ENCODE measurements at places on chromosomes 11 and 22.

- DNase-seq = no peak
Measured at GRCh38 chr11:64764040-64764611, 4.4 kb upstream of the PYGM start.

DNA sequence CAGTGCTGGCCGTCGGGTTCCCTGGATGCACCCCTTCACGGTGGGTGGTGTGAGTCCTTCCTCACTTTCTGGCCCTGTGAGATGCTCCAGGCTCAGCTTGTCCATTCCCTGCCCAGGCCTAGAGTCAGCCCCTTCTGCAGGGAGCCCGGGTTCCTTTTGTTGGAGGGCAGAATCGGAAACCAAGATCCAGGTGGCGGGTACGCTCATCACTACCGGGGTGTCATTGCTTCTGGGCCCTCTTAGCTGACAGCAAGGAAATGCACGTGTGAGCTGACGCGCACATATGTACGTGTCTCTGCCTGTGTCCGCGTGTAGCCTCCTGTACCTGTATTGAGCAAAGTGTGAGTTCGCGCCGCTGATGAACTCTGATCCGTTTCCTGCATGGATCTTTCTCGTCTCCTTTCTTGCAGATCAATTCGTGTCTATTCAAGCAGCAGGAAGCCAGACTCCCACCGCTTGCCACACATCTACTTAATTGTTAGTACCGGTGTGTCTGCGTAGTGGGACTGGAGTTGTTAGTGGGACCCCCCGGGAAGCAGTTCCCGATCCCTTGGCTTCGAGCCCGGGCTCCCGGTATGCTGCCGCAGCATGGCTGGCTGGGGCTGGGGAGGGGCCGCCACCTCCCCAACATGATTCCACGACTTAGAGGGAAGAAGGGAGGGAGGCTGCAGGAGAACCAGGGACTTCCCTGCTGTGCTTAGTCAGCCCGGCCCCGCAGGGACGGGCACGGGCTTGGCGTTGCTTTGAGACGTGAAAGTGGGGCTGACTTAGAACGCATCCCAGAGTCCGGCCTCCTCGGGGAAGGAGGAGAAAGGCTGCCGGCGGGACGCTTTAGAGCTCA, 35.9 kb upstream of the GRAMD4 start:
- no peak for DNase-seq

DNA sequence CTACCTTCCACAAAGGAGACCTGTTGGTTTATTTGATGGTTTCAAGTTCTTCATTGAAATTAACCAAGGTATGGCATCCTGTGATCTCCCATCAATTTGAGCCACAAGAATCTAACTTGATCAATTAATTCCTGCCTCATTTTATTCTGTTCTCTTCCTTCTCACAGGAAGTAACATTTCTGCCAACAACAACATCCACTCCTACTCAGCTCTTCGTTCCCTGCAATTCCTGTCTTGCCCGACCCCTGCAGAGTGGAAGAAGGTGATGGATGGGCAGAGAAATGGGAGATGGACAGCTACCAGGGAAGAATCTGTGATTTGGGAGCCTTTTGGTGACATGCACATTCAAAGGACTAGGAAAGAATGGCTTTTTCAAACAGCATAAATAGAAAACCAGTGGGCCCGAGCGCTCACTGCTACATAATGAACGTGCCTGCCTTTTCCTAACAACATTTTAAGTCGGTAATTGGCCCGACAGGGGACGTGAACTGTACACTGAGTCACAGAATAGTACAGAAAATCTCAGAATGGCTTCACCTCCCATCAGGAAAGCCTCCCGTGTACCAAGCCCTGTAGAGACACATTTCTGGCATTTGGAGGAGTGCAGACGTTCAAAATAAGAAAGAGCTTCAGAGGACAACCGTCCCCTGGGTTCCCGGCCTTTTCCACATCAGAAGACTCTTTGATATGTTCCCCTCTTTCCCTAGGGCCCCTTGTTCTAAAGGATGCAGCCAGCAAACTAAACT, 112.6 kb upstream of the SEZ6L start:
- DNase-seq = no peak

- no peak for DNase-seq
Measured at GRCh38 chr22:37661160-37661924, 2.8 kb downstream of the PDXP start.

DNA sequence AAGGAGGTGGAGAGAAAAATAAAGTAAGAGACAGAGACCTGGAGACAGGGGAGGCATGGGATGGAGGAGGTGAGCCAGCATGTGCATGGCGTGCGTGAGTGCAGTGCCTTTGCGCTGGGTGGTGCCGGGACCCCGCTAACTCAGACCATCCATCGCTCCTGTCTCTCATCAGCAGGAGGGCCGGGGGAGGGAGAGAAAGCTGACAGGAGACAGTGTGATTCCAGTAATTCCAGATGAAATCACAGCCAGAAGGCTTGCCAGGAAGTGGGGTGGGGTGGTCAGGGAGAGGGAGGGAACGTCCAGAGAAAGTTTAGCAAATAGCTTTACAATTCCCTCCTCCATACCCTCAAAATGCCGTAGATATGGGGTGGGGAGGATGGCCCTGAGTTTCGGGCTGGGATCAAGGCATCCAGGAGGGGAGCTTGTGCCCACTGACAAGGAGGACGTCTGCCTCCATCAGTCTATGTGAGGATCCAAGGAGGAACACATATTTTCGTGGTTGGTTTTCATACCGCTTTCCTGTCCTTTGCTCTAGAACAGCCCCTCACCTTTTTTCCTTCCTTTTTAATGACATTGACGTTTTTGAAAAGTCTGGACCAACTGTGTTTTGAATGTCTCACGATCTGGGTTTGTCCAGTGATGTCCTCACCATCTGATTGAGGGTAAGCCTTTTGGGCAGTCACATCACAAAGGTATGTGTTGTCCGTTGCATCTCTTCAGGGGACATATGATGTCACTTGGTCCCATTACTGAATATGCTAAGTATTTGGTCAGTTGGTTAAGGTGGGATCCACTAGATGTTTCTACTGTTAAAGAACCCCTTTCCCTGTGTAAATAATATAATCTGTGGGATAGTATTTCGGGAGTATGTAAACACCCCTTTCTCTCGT, 567.3 kb downstream of the MIAT start:
- no peak for DNase-seq
